ENCODE measurements at places on chromosomes 6 and 20.

- DNase-seq: no peak
Measured at GRCh38 chr20:16942756-16943155, 194.6 kb downstream of the OTOR start.

DNA sequence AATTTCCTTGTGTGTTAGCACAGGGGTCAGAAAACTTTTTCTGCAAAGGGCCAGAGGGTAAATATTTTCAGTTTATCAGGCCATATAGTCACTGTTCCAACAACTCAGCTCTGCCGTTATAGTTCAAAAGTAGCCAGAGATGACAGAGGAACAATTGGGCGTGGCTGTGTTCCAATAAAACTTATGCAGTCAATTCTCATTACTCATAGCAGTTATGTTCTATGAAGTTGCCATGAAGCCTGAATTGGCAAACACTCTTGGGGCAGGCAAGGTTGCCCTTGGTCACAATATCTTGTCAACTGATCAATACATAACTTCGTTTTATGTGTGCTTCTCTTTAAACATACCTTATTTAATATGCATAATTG is 304.2 kb downstream of the TFAP2C start:
- no peak for DNase-seq

- DNase-seq: no peak
Measured at GRCh38 chr6:51972659-51973058, 114.8 kb downstream of the PKHD1 start.

- DNase-seq: no peak
Measured at GRCh38 chr20:25376886-25377285, 13.7 kb downstream of the ABHD12 start.
